GM23338 (cell line): ENCODE measurements at places on chromosomes 7 and 10.

- DNase-seq, result no peak
Measured at GRCh38 chr7:78368771-78369170, 570.2 kb downstream of the PHTF2 start.

DNA sequence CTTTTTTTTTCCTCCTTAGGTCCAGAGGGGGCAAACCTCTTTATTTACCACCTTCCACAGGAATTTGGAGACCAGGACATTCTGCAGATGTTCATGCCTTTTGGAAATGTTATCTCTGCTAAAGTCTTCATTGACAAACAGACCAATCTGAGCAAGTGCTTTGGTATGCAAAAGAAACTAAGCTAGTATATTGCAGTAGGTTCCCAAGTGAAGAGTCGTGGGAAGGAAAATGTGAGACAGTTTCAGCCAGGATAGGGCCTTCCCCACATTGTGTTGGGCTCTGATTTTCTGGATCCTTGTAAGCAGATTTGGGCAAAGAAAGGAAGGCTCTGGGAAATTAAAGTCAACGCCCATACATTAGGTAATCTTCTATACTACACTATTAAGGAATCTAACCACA is 285.6 kb downstream of the USP6NL start:
- no peak for DNase-seq

DNA sequence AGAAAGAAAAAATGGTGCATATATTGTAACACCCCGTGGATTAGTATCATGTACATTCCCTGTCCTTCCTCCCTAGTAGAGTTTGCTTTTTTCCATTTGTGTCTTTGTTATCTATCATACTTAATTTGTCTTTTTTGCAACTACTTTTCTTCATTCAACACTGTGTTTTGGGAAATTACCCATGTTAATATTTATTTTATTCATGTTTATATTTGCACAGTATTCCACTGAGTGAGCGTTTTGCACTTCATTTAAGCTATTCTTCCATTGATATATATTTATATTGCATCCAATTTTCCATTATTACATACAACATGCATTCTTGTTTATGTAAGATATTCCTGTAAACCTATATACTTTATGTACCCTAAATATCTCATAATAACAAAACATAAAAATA is 57.6 kb upstream of the FAM171A1 start:
- no peak for DNase-seq

- DNase-seq, result peak; percentile 98
Measured at GRCh38 chr10:102461187-102462054, 10.1 kb upstream of the C10orf95 start.

DNA sequence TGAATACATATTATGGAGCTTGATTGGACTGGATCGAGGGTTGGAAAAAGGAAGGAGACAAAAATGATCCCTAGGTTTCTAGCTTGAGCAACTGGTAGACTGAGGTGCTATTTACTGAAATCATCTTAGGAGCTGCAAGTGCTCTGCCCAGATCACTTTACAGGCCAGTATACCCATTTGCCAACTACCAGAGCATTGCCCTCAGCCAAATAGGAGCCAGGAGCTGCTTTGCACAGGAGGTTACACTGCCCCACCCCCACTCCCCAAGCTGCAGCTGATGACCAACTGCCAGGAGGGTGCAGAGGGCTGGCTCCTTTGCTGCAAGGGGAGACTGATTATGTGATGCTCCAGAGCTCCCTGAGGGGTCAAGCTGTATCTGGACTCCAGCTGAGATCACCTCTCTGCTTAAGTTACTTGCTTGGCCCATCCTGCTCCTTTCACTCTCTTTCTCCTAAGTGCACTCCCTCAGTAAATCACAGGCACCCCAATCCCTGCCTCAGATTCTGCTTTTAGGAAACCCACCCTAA is 275.4 kb downstream of the ZEB1 start:
- DNase-seq, result no peak

- DNase-seq, result no peak
Measured at GRCh38 chr10:29408847-29409240, 120.0 kb downstream of the LYZL1 start.

GRCh38 chr7:37411444-37412034 is 37.1 kb downstream of the ELMO1 start:
- DNase-seq, result no peak

DNA sequence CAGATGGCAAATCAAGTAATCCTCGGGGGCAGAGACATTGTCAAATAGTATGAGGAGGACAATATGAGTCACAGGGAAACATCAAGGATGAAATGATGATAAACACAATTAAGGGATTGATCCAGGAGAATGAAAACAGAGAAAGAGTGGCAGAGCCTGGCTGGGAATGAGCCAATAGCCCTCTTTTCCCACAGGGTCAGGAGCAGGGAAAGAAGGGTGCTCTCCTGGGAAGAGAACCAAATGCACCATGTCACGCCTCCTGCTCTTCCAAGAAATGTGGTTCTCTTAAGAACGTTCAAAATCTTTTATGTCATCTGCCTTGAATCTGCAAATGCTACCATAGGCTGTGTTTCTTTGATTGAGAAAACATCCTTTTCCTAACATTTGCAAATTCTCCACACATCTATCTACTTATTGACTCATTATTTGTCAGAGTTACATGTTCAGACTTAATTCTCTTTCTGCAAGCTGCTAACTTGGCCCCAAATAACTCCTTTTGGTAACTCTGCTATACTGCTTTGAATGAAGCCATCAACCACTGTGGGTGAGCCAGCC is 50.6 kb downstream of the HIPK2 start:
- no peak for DNase-seq

GRCh38 chr10:63977329-63977923 is 456.2 kb downstream of the REEP3 start:
- DNase-seq, result peak; percentile 84

- DNase-seq, result no peak
Measured at GRCh38 chr10:116722736-116723427, 19.5 kb downstream of the HSPA12A start.

DNA sequence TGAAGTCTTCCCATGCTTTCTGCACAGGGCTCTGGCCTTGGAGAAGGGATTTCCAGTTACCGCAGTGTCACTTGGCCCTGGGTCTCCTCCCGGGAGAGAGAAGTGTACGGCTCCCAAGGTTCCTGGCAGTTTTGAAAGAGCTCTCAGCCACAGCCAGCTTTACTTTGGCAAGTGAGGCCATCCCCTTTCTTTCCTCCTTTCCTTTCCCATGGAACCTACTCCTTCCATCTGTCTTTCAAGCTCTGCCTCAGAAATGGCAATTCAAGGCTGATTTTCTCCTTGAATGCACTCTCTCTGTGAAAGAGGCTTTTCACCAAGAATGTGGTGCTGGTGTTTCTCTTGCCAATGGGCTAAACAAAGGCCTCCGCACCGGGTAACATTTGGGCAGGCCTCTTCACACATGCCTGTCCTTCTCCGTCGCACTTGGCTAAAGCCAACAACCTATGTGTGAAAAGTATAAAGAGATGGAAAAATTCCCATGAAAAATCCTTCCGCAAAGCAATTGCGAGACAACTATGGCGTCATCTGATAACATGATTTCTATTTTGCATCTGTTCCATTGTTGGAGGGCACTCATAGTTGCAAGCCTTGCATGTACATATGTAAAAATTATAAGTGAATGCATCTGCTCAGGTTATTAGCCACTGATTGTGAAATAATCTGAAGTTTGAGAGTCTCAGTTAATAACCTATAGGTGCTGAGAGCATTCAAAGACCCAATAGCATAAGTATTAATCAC is 125.4 kb downstream of the PFKFB3 start:
- DNase-seq, result no peak

DNA sequence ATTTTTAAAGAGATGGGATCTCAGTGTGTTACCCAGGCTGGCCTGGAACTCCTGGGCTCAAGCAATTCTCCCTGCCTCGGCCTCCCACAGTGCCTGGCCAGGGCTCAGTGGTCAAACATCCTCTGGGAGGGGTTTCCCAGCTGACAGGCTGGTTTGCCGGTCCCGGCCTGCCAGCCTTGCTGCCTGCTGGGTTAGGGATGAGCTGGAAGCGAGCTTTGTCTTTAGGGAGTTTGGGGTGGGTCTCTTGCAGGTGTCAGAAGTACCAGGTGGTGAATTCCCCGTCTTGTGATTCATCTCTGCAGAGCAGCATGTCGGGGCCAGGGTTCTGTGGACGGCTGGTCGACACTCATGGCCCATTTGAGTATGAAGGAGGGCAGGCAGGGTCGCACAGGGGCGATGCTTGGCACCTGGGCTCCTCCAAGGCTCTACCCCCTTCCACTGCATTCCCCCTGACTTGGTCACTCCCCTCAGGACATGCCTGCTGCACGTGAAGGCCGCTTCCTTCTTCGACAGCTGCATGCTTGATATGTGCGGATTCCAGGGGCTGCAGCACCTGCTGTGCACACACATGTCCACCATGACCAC is 30.3 kb downstream of the ZAN start:
- no peak for DNase-seq

DNA sequence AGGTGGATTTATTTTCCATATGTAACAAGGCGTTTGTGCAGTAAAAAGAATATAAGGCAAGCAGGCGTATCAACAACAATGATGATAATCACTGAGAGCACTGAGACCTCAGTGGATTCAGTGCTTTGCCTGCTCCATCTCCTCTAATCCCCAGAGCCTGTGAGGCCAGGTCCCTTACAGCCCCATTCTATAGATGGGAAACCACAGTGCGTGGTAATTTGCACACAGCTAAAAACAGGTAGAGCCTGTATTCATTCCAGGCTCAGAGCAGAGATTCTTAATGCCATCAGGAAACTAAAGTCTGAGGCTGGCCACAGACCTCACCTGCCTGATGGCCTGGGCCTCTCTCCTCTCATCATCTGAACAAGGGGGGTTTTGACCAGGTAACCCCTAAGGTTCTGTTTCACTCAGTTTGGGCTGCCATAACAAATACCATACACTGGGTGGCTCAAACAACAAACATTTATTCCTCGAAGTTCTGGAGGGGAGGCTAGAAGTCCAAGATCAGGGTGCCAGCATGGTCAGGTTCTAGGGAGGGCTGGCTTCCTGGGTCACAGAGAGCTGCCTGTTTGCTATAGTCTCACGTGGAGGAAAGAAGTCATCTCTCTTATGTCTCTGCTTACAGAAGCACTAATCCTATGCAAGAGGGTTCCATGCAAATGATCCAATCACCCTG is 10.3 kb upstream of the RASSF4 start:
- peak; percentile 32 for DNase-seq

DNA sequence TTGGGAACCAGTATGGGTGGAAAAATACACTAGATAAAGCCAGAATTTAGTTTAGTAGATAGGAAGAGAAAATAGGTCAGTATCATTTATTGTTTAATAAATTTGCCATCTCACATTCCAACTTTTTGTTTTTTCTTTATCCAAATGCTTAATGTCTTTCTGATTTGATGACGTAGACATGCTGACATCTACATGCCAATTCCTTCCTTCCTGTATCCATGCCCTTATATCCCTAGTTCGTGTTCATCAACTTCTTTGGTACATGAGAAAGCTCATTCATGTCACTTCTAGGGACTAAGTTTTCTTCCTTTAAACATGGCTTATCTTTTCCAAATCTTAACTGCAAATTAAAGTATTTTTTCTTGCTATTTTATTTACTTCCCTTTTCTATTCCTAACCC is 30.5 kb upstream of the ING3 start:
- DNase-seq, result no peak

GRCh38 chr10:118730756-118731456 is 23.9 kb downstream of the CACUL1 start:
- DNase-seq, result no peak

DNA sequence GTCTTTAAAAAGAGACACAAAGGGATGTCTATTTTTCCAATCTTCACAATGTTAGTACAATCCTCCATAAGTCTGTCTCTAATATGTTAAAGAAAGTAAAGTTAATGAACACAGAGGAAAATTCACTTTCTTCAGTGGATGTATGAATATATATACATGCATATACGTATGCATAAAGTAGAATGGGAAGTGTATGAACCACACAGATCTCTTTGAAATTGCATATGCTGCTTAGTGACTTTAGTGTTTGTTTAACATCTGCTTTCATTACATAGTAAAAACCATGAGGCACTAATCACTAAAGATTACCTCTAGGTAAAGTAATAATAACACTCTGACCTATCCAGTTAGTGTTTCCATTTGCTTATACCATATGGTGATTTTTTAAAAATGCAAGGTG is 451.2 kb downstream of the SEMA3D start:
- DNase-seq, result no peak

DNA sequence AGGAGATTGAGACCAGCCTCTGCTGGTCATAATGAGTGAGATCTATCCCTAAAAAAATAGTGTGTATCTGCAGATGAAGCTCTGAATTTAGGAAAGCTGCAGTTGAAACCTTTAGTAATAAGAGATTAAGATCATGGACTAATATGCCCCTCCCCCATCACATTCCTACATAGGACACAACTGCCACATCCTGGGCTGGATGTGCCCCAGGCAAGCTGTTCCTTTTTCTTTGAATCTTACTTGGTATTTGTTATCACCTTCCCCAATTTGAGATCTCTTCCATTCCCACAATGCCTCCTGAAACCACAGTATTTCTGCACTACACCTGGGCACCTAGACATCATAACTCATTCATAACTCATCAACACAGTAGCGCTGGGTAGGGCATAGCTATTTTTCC is 74.1 kb downstream of the DOCK1 start:
- DNase-seq, result no peak

DNA sequence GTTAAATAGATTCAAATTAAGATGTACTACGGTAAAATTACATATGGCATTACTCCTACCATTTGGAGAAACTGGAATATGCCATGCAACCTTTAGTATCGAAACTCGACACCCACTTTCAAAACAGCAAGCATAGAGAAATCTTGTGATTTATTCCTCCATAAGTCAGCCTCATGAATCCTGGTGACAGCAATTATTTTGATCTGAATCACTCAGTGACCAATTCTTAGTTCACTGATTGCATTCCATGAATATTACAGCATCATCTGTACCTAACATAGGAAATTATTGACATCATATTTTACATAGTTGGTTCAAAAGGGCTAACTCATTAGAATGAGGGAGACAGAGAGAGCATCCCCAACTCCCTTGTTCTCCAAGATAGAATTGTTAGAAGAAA is 89.6 kb downstream of the CACNB2 start:
- no peak for DNase-seq

GRCh38 chr7:87123105-87123504 is 29.1 kb upstream of the DMTF1 start:
- DNase-seq, result no peak

DNA sequence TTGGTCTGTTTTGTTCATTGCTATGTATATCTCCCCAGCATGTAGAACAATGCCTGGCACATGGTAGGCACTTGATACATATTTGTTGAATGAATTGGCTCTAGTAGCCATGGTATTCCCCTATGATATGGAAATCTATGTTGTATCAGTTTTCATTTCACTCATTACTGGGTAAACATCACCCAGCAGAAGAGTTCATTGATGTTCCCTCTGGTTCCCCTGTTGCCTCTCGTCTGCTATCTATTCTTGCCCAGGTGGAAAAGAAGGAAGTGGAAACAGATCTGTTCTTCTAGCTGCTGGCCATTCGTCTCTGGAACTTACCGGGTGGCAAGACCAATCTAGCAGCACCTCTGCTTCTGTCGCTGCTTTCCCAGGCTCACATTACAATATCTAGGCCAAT is 71.5 kb downstream of the LRRC4 start:
- DNase-seq, result no peak

GRCh38 chr7:99375070-99375807 is 709 bp downstream of the ARPC1B start:
- peak; percentile 71 for DNase-seq
